ENCODE measurements at places on chromosomes 6 and 20. TPM values are rescaled to one million over a fixed set of nuclear protein-coding genes. Genes with fewer than 3 reads are reported as not detected.

WFDC10B gene
- not detected for total RNA-seq

RIN2 gene
- total RNA-seq: 27.9 TPM

C6orf132 gene
- total RNA-seq: 1.9 TPM

MYH7B gene
- not detected for total RNA-seq

SPATS1 gene
- not detected for total RNA-seq

TAPBP gene
- total RNA-seq: 30.8 TPM

PTGIS gene
- total RNA-seq: not detected

C6orf15 gene
- total RNA-seq: not detected
